Trophoblast cell (in vitro differentiated cells and primary cell): ENCODE measurements at places on chromosomes 5 and 9.

DNA sequence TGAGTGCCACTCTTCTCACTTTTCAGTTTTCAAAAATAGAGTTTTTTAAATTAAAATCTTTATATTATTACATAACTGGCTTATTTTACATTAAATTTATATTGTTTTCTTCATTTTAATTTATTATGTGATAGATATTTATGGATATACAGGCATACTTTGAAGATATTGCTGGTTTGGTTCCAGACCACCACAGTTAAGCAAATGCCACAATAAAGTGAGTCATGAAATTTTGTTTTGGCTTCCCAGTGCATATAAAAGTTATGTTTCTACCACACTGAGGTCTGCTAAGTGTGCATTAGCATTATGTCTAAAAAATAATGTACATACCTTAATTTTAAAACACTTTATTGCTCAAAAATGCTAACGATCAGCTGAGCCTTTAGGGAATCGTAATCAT lies 47.4 kb downstream of the NDUFS4 start:
- no peak for DNase-seq

- no peak for DNase-seq
Observed at GRCh38 chr9:127084076-127085039, 38.1 kb downstream of the ANGPTL2 start.

- no peak for DNase-seq
Observed at GRCh38 chr9:111910428-111910827, 13.8 kb downstream of the UGCG start.

GRCh38 chr5:142922223-142922952 lies 152.2 kb downstream of the ARHGAP26 start:
- DNase-seq: no peak

- DNase-seq: no peak
Observed at GRCh38 chr5:61280205-61280604, 51.9 kb upstream of the ZSWIM6 start.

DNA sequence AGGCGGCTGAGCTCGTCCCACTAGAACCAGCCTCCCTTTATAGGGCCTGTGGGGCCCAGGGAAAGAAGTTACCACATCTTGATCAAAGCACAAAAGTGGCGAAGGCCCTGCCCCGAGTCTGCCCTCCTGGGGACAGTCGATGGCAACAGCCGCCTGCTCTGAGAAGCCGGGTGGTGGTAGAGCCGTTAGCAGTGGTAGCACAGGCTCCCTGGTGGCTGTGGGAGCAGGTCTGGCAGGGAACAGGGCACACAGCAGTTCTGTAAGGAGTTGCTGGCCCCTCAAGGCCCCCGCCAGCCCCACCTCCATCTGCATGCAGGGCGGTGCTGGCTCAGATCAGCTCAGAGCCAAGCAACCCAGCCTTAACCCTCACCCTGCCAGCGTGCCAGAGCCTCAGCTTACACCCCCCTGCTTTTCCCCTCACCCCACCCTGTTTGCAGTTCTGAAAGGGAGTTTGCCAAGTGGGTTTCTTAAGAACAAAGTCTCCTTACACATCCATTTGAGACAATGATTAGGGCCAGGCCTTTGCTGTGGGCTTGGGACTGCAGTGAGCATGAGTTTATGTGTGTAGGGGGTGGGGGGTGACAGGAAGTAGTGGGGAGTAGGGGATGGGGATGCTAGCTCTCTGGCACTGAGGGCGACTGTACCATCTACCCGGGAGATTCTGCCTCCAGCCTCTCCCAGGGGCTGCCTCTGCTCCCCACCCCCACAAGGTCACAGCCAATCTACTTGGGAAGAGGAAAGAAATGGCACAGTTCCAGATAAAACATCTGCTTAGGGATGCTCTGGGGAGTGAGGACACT lies 11.8 kb downstream of the ACSL6 start:
- no peak for DNase-seq

GRCh38 chr5:68494771-68495170 lies 279.2 kb downstream of the PIK3R1 start:
- no peak for DNase-seq

DNA sequence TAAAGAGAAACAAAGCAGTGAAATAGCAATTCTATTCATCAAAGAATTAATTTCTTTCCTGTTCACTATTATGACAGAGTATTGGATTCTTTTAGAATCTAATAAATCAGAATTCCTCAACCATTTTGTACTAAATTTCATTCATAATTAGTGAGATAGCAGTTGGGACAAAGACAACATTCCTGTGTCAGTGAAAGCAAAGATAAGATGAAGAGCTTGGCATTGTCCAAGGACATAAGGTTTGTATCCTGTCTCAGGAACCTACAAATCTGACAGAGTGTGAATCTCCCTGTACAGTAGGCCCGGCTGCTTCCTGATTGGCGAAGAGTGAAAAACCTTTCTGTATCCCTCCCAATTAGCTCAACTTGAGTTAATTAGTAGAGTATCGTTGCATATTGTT lies 349.1 kb downstream of the ISL1 start:
- DNase-seq: no peak

GRCh38 chr9:72132052-72132451 lies 17.2 kb upstream of the GDA start:
- no peak for DNase-seq

GRCh38 chr9:18893491-18893890 lies 139.5 kb downstream of the SAXO1 start:
- DNase-seq: peak; percentile 54

- DNase-seq: no peak
Observed at GRCh38 chr5:59021837-59022514, 439.1 kb downstream of the RAB3C start.

DNA sequence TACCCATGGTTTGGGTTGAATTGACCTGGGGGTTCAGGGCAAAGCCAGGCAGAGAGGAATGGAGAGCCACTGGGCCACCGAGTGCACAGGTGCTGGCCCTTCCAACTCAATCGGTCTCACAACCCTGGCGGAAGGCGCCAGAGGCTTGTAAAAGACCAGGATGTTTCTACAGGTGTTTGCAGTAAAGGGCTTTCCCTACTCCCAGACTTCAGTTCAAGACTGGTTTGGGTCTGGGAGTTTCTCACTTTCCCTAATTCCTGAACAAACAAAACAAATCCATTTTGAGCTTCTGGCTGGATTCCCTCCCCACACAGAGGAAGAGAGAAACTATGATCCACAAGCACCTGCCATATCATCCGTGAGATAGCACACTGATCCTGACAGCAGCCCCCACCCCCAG lies 125.2 kb upstream of the KLF4 start:
- DNase-seq: no peak

DNA sequence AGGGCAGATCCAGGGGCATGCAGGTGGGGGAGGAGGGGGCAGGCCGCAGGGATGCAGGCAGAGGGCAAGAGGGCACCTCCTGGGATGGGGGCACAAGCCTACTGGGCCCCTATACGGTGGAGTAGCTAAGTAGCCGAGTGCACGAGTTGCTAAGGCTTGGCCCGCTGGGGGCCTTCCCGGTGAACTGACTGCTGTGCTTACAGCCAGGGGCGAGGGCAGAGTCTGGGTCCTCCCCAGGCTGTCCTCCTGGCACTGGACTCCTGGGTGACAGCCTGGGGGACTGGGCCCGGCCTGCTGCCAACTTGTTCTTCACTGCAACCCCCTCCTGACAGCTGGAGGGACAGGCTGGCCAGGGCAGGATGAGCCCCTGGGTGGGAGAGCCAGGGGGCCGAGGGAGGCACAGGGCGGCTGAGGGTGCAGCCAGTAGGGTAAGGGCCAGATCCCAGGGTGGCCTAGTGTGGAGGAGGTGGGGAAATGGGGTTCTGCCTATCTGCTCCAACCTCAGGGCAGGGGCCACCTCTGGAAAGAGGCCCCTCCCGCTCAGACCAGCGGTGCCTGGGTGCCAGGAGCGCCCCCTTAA lies 1.7 kb upstream of the EGFL7 start:
- DNase-seq: no peak

DNA sequence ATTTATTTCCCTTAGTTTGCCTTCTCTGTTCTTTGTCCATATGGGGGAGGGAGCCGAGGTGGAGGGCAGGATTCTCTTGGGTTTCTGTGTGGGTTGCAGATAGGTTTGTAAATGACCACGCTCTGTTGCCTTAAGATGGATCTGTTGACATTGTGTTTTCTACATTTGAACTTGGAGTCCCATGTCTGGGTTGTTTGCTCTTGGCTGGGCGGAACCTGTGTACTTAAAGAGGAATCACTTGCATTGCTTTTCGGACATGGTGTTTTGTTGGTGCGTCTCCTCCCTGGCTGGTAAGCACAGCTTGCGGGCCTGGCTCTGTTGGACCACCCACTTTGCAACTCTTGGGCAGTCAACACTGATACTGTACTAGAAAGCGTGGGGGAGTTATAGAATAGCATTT lies 45.9 kb downstream of the EHMT1 start:
- no peak for DNase-seq

- DNase-seq: peak; percentile 33
Observed at GRCh38 chr5:169628892-169629291, 8.2 kb upstream of the DOCK2 start.

GRCh38 chr5:59732301-59732700 lies 161.2 kb downstream of the PDE4D start:
- DNase-seq: no peak

- DNase-seq: no peak
Observed at GRCh38 chr5:176366232-176366894, 1.1 kb downstream of the ARL10 start.

DNA sequence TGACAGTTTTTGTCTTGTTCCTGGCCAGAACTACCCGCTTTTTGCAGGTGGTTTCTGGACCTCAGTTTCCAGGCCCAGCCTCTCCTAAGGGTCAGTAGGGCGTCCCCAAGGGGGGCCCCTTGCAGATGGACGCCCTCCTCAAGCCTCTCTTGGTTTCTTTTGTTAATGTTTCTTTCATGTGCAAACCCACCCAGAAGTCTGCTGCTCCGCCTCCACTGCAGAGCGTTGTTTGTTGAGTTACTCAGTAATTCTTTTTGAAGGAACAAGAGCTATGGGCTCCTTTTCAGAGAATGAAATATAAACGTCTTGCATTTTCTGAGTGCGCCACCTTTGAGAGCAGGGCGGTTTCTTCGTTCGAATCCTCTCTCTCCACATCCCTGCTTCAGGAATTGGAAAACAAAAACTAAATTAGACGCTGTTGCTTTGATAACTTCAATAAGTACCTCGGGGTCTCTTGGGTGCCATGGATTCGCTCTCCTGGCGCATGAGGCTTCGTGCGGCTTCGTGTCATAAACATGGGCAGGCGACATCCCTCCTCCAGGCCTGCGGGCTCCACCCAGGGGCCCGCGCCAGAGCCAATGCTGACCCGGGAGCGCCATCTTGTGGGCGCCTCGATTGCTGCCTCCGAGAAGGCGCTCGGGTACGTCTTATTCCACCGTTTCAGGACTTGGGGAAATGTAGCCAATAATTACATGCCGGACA lies 38.3 kb upstream of the CKMT2 start:
- peak; percentile 93 for DNase-seq

- DNase-seq: no peak
Observed at GRCh38 chr5:963673-964531, 44.7 kb upstream of the NKD2 start.

DNA sequence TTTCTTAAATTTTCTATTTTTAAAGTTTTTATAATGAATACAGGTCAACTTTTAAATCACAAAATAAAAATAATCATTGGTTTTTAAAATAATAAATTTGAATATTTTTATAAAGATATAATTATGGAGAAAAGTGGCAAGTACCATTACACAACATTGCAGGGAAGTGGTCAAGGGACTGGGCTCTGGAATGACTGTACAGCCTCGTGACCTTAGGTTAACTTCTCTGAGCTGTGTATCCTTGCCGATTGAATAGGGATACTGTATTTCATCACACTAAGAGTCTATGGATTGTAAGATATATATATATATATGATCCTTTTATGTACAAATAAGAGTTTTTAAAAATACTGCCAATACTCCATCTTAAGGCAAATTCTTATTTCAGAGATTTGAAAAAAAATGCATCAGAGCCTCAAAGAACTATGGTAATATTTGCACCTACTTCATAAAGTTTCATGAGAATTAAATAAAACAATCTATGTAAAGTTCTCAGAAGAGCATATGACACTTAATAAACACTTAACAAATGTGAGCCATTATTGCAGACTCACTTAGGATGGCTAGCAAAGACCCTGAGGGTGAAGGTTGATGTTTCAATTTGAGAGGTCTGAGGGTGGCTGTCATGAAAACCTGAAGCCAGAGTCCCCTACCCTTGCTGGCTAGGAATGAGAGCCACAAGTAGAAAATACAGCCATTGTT lies 136.5 kb downstream of the CCDC192 start:
- no peak for DNase-seq

- DNase-seq: peak; percentile 93
Observed at GRCh38 chr9:129023036-129023907, 4.9 kb downstream of the SH3GLB2 start.

GRCh38 chr9:10704720-10705119 lies 91.9 kb upstream of the PTPRD start:
- no peak for DNase-seq

GRCh38 chr5:32387211-32387610 lies 57.3 kb downstream of the ZFR start:
- no peak for DNase-seq

DNA sequence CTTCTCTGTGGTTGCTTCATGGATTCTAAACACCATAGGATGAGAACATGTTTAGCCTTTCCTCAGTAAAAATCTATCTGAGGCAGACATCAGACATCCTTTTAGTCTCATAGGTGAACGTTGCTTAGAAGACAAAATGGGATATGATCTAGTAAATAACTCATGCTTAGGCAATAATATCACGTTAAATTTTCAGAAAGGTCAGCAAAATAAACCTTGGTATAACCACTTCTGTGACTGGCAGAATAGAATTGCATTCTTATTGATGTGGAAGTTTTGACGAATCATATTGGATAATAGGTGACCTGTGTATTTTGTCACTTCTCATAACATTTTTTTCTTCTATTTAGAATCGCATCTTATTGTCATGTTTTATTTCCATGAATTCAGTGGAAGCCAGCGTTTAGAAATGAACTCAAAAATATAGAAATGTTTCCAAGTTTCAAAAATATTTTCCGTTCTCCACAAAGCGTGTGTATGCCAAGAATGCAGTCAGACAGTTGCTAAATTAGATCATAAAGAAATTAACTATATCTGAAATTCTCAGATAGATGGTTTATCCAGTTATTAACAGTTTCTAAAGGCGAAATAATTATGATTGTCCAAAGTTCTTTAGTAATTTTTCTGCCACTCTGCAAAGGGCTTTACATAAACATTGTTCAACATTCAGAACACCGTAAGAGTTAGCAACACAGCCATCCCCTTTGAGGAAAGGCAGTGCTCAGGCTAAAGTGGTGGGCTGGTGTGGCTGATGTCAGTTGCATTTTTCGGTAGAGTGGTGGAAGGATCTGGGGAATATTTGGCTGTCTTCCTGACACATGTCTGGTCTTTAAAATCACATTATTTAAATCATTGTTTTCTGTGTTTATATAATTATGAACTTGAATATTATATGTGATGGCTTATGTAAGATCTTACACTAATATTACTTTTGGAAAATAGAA lies 827.2 kb downstream of the MTRR start:
- no peak for DNase-seq

GRCh38 chr5:11046160-11046559 lies 285.1 kb upstream of the DAP start:
- DNase-seq: no peak

DNA sequence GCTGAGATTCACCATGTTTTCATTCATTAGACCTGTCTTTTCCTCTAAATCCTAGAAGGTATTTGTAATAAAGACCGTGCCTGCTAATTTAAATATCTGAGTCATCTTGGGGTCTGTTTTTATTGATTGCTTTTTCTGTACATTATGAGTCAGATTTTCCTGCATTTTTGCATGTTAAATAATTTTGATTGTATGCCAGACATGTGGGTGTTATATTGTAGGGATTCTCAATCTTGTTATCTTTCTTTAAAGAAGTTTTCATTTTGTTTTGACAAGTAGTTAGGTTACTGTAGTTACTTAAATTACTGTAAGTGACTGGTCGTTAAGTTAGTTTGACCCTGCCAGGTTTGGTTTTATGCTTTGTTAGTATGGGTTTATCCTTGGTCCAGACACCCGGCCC lies 35.1 kb downstream of the EXOSC2 start:
- no peak for DNase-seq

- no peak for DNase-seq
Observed at GRCh38 chr9:134568116-134568515, 73.5 kb upstream of the COL5A1 start.
